Activated CD8-positive, alpha-beta memory T cell treated with anti-CD3 and anti-CD28 coated beads for 1 hour (primary cell): ENCODE measurements at places on chromosomes 12 and 14.

DNA sequence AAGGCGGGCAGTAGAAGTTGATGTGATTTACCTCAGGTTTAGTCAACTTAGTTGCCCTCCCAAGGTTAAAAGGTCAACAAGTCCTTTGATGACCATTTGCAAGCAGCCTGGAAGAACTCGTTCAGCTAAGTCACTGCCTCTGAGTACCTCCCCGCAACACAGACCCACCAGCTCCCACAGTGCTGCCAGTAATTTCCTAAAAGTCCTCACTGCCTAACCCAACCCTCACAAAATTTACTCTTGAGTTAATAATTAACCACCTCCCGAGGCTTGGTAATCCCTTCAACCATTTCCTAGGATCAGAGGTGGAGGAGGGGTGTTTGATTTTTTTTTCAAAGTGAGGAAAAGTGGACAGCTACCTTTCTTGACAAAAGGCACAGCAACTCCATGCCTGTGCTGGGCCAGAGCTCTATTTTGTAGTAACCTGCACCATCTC, 55.8 kb downstream of the MAP3K9 start:
- DNase-seq: no peak

GRCh38 chr12:132523576-132524331, 33.8 kb downstream of the FBRSL1 start:
- peak; percentile 54 for DNase-seq

DNA sequence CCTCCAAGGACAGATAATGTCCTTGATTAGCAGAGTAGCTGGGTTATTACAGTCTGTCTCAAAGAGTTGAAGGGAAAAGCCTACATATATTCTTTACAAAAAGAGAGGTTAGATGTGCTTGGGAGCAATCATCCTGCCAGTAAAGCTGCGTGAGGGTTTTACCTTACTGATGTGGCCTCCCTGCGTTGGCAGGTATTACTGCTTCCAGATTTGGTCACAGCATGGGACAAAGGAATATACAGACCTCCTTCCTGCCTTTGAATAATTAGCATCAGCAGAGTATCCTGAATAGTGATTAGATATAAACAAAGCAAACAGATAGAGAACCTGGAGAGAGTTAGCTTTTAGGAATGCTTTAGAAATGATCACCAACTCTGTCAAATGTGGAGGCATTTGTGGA, 69.6 kb downstream of the TMTC2 start:
- DNase-seq: no peak

DNA sequence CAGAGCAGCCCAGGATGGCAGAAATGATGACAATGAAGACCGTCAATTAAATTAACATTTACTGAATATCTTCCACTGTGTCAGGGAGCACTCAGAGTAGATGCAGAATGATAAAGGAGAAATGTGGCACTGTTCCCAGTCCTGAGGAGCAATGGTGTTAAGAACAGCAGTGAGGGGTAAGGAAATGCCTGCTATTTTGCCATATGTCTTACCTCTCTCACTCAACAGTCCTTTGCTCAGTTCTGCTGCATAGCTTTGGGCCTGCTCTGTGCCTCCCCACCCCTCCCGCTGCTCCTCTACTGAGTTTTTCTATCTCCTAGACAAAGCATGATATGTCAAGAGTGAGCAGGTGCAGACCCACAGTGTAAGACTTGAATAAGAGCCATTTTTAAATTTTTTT, 318.8 kb downstream of the NAV3 start:
- DNase-seq: no peak

DNA sequence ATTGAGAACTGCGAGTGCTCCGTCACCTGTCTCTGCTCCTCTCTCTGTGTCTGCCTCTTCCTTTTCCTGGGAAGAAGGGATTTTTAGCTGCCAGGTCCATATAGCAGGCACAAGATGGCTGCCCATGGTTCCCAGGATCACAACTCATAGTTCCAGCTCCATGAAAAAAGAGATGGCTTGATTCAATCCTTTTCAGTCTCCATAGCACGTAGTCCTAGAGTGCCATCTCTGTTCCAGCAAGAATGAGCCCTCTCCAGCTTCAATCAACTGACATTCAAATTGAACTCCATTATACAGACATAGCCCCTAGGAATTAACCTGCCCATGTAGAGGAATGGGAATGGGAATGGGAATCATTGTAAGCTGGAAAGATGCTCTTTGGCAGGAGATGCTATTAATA, 34.7 kb upstream of the RTRAF start:
- no peak for DNase-seq

GRCh38 chr14:74638066-74638465, 26.0 kb upstream of the LTBP2 start:
- no peak for DNase-seq

DNA sequence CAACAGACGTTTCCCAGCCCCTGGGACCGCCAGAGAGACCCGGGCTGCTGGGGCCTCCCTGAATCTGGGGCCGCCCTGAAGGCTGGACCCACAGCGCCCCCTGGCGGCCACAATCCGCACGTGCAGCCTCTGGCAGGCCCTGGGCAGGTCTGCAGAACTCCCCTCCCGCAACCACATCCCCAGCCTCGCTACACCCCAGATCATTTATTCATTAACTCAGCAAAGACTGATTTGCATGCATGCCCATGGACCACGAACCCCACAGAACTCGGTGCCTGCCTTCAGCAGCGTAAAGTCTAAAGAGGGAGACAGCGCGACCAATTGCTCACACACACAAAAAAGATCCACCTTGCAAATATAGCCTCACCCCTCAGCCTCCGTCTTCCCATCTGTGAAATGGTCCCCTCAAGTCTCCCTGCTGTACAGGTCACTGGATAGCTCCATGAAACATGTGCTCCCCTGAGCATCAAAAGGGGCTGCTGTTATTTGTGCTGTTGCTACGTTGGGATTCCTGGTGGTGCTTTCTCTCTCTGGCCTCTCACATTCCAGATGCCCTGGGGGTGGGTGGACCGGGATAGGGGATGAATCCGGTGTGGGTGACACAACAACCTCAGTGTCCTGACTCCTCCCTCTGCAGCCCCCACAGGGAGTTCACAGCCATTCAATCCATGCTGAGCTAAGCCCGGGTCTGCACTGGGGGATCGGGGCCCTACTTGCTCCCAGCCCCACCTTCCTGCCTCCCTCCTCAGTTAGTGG, 96.4 kb downstream of the SCARB1 start:
- DNase-seq: peak; percentile 80

DNA sequence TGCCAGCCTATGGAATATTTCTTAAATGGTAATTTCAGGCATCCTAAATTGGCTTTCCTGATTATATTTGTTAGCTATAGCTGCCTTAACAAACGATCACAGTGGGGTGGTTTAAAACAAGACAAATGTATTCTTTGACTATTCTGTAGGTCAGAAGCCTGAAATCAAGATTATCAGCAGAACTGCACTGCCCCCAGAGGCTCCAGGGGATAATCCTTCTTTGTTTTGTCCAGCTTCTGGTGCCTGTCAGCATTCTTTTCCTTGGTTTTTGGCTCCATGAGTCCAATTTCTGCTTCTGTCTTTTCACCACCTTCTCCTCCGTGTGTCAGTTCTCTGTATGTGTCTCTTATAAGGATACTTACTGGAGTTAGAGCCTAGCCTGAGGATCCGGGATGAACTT, 1282.2 kb upstream of the USP15 start:
- DNase-seq: no peak

DNA sequence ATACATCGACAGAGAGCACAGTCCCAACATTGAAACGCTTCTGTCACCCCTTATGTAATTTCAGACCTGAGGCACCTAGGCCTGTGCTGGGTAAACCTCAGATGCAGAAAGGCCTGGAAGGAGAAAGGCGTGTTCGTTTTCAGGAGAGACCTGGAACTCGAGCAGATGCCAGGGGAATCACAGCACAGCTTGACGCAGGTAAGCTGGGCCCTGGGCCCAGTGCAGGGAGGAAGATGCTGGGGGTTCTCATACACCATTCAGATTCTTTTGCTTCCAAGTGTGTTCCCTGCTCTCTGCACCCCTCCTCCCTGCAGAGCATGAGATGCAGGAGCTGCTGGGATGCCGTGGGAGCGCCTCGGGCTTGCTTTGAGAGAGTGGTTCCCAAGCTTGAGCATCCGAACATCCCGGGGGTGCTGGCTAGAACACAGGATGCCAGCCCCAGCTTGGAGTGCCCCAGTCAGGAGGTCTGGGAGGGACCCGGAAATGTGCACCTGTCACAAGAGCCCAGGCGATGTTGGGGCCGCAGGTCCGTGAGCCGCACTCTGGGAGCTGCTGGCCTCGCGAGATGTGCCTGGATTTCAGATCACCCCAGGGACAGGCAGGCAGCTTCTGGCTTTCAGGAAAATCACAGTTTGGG, 35.9 kb downstream of the FZD10 start:
- no peak for DNase-seq

GRCh38 chr12:104042580-104042979, 7.4 kb downstream of the GLT8D2 start:
- DNase-seq: no peak

DNA sequence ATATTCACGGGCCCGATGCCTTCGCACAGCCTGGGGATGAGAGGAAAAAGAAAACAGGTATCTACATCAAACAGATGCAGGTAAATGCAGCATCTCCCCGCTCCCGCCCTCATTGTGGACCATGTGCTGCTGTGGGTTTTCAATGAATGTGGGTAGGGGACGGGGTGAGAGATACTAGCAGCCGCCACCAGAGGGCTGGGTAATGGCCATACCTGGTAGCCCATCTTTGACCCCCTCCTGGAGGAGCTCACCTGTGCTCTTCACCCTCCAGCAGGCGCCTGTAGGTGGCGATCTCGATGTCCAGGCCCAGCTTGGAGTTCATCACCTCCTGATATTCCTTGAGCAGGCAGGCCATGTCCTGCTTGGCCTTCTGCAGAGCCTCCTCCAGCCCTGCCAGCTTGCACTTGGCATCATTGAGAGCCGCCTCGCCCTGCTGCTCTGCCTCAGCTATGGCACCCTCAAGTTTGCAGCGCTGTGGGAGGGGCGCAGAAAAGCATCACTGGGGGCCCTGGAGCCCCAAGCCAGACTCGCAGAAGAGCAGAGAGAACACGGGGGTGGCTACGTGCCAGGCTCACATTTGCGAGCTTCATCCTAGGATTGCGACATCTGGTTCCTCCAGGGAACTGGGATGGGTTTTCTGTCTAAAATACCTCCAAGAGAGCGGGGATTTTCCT, 10.2 kb downstream of the KRT82 start:
- DNase-seq: no peak

- DNase-seq: no peak
Measured at GRCh38 chr12:79452906-79453305, 237.9 kb downstream of the PAWR start.

- DNase-seq: no peak
Measured at GRCh38 chr12:62779488-62779887, 155.5 kb downstream of the PPM1H start.

DNA sequence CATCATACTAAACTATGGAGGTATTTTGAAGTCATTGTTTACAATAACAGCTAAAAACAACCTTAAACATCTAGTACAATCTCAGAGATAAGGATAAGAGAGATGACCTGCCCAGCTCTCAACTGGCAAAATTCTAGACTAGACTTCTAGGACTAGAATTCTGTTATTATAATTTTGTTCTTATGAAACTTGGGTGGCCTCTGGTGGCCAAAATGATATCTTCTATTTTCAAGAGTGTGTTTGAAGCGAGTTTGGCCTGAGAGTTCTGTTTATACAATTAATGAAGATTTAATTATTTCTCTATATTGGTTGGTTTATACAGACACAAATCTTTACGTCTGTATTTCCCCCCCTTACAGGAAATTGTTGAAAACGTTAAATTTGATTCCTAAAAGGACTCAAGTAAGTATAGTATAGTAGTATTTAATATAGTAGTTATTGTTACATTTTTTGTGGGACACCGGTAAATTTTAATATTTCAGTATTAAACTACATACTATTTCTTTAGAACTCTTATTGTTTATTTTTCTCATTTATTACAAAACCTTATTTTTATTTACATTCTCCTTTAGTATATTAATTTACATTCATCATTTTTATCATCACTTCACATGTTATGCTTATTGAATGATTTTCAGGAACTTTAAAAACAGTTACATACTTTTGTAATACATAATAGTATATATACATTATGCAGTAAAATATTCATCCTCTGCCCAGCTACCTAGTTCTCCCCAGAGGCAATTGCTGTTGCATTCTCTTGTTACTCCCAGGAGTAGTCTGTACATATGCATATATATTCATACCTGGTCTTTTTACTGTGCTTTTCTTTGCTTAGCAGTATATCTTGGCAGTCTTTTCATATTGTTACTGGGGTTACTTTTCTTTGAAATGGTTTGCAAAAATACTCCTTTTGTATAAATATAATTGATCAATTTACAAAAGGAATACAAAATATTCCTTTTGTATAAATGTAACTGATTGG, 6.6 kb downstream of the PPHLN1 start:
- DNase-seq: no peak

- no peak for DNase-seq
Measured at GRCh38 chr12:52629281-52630007, 11.1 kb upstream of the KRT73 start.

- DNase-seq: no peak
Measured at GRCh38 chr14:36807727-36808126, 146.1 kb downstream of the PAX9 start.

- no peak for DNase-seq
Measured at GRCh38 chr12:116855744-116856470, 25.3 kb downstream of the HRK start.

DNA sequence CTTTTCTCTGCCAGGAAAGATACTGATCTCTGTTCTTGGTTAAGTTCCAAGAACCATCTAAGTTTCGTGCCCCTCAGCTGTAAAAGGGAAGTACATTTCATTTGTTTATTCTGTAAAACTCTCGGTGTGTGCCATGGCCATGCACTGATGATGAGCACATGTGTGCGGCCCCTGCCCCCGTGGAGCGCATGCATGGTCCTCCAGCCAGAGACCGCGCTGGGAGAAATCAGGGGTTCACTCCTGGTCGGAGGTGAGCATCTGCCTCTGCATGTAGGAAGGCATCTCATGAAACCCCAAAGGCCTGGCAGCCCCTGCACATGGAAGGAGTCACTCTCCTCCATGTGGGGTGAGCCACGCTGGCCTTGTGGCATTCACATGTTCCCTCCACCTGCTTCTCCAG, 102.5 kb upstream of the RTL1 start:
- DNase-seq: no peak

DNA sequence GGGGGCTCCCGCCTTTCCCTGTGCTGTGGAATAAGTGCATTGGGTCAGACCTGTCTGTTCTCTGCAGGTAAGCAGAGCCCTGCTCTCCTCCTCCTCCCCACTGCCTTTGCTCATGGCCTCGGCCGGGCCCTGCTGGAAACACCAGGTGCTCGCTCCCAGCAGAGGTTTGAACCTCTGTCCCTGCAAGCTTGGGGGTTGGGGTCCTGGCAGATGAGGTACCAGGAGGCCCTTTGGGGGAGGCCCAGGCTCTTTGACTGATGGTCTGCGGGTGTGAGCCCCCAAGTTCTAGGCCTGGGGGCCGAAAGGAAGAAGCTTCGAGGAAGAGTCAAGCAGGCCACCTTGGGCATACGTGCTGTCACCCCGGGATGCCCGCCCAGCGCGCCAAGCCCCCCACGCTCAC, 22.1 kb upstream of the CEP170B start:
- no peak for DNase-seq

GRCh38 chr14:50025073-50025472, 91.3 kb downstream of the VCPKMT start:
- DNase-seq: no peak

- DNase-seq: no peak
Measured at GRCh38 chr14:75734854-75735253, 73.8 kb downstream of the TTLL5 start.
